Naive thymus-derived CD4-positive, alpha-beta T cell (primary cell): ENCODE measurements at places on chromosomes 16 and 17.

GRCh38 chr16:21618281-21618680 is 18.9 kb downstream of the METTL9 start:
- DNase-seq: no peak
- peaks cover 7% of the 10 kb centered on the region for H3K4me1 ChIP-seq
- H3K4me3 ChIP-seq: no peak overlapping the region
- no peaks in the 10 kb centered on the region for H3K27me3 ChIP-seq

- no peaks in the 10 kb centered on the region for H3K4me1 ChIP-seq
- no peaks in the 10 kb centered on the region for H3K36me3 ChIP-seq
- H3K4me3 ChIP-seq: no peak overlapping the region
- no peaks in the 10 kb centered on the region for H3K27me3 ChIP-seq
Measured at GRCh38 chr17:63494300-63494928, 17.6 kb downstream of the ACE start.

DNA sequence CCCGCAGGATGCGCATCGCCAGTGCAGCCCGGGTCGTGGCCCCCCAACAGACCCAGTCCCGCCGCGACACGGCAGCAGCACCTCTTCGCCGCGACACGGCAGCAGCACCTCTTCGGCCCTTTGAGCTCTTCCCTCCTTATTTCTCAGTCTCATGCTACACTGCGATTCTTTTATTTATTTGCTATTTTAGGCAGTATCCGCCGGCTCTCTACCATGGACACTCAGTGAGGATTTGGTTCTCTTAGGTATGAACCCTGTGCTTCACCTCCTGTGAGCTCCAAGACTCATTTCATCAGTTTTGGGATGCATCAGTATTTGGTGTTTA is 8.3 kb upstream of the MAP2K3 start:
- DNase-seq: no peak
- H3K27ac ChIP-seq: peak overlapping the region; percentile 91
- H3K4me3 ChIP-seq: peak overlapping the region; percentile 71
- H3K36me3 ChIP-seq: no peaks in the 10 kb centered on the region

DNA sequence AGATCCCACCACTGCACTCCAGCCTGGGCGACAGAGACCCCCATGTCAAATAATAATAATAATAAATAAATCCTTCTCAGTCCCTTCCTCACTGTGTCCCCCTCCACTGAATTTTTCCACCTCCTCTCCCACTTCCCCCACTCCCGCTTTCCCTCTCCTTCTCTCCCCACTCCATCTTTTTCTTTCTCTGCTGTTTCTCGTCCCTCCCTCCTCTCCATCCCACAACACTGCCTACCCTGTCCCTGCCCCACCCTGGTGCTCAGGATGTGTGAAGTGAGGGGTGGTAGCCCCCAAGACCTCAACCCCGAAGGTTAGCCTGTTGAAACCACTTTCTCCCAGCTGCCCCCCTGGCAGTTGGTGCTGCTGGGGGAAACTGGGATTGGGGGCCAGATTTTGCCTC is 34.4 kb upstream of the STH start:
- DNase-seq: no peak
- no peaks in the 10 kb centered on the region for H3K36me3 ChIP-seq

DNA sequence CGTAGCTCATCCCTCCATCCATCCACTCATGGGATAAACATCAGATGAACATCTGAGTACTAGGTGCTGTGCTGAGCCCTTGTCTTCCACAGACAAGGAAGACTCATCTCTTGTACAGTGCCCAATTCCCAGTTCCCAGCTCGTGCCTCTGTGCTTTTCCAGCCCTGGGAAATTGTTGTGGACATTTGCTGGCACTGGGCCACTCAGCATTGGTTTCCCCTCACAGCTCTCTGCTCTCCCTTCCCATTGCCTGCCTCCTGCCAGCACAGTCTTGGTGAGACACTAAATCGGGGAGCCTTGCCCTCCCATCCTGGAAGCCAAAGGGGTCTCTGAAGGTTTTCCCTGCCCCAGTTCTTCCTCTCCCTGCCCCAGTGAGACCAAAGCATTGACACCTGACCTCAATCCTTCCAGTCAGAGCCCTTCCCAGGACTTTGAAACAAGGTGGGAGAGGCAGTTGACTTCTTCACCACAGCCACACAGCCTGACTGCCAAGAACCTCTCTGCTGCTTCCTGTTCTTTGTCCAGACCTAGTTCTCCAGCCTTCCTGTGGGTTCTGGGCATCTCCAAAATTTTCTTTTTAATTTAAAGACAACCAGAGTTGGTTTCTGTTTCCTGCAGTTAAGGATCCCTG is 50.2 kb downstream of the WSB1 start:
- no peak for DNase-seq
- no peak overlapping the region for H3K4me3 ChIP-seq
- no peaks in the 10 kb centered on the region for H3K27me3 ChIP-seq
- peaks cover 7% of the 10 kb centered on the region for H3K4me1 ChIP-seq
- no peaks in the 10 kb centered on the region for H3K36me3 ChIP-seq

DNA sequence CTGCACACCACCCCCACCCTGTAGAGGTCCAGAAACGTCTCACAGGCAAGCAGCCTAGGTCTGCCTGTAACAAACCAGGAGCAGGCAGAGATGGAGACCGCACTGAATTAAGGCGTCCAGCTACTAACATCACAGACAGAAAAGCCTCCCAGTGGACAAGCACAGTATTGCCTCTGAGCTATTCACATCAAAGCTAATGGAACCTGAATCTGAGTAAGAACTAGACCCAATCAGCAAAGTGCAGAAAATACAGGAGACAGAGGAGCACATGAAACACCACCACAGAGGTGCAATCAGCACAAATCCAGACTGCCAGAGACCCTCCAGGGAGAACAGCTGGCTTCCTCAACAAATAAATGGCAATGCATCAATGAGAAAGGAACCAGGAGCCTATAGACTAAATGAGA is 22.2 kb upstream of the PEMT start:
- H3K27ac ChIP-seq: no peak overlapping the region
- DNase-seq: peak; percentile 54
- no peaks in the 10 kb centered on the region for H3K4me1 ChIP-seq
- no peaks in the 10 kb centered on the region for H3K27me3 ChIP-seq
- no peaks in the 10 kb centered on the region for H3K36me3 ChIP-seq

DNA sequence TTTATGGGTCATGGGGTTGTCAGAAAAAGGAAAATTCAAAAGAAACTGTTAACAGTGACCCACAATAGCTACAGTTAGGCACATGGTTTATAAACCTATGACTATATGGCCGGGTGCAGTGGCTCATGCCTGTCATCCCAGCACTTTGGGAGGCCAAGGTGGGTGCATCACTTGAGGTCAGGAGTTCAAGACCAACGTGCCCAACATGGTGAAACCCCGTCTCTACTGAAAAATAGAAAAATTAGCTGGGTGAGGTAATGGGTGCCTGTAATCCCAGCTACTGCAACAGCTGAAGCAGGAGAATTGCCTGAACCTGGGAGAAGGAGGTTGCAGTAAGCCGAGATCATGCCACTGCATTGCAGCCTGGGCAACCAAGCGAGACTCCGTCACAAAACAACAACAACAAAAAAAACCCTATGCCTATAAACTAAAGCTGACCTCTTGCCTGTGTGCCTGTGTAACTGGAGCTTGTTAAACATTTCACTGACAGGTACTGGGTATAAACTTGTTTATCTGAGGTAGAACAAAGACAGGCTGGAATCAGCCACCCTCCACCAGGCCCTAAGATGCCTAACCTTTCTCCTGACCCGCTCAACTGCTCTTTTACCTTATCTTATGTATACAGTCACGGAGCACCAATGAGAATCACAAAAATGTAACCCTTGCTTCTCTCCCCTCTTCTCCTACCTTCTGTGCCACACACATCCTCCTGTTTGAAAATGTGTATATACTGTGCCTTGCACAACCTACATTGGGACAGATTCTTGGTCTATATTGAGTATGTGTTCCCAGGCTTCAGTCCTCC is 62.9 kb upstream of the ATF7IP2 start:
- no peaks in the 10 kb centered on the region for H3K27me3 ChIP-seq
- DNase-seq: no peak
- no peaks in the 10 kb centered on the region for H3K36me3 ChIP-seq
- no peak overlapping the region for H3K4me3 ChIP-seq
- H3K4me1 ChIP-seq: no peaks in the 10 kb centered on the region

GRCh38 chr17:34248511-34249024 is 6.5 kb upstream of the CCL2 start:
- H3K27ac ChIP-seq: no peak overlapping the region
- no peak for DNase-seq
- no peaks in the 10 kb centered on the region for H3K4me1 ChIP-seq
- H3K27me3 ChIP-seq: no peaks in the 10 kb centered on the region
- H3K4me3 ChIP-seq: no peak overlapping the region

GRCh38 chr16:56616608-56617211 is 8.3 kb downstream of the MT2A start:
- H3K4me1 ChIP-seq: no peaks in the 10 kb centered on the region
- H3K27ac ChIP-seq: no peak overlapping the region
- no peak overlapping the region for H3K4me3 ChIP-seq

GRCh38 chr16:85708338-85708737 is 19.6 kb upstream of the GINS2 start:
- H3K4me3 ChIP-seq: no peak overlapping the region
- no peaks in the 10 kb centered on the region for H3K4me1 ChIP-seq
- H3K27me3 ChIP-seq: no peaks in the 10 kb centered on the region
- no peak overlapping the region for H3K27ac ChIP-seq
- no peak for DNase-seq

GRCh38 chr16:78142788-78143187 is 43.3 kb downstream of the WWOX start:
- DNase-seq: no peak
- H3K4me1 ChIP-seq: no peaks in the 10 kb centered on the region
- H3K4me3 ChIP-seq: no peak overlapping the region
- H3K27me3 ChIP-seq: no peaks in the 10 kb centered on the region

GRCh38 chr16:78275420-78275819 is 176.0 kb downstream of the WWOX start:
- H3K36me3 ChIP-seq: no peaks in the 10 kb centered on the region
- H3K4me1 ChIP-seq: no peaks in the 10 kb centered on the region
- no peak for DNase-seq
- H3K4me3 ChIP-seq: no peak overlapping the region

GRCh38 chr17:12896180-12896785 is 107.0 kb downstream of the ARHGAP44 start:
- H3K36me3 ChIP-seq: no peaks in the 10 kb centered on the region
- H3K27me3 ChIP-seq: no peaks in the 10 kb centered on the region
- H3K4me1 ChIP-seq: no peaks in the 10 kb centered on the region
- DNase-seq: no peak
